A549 treated with GW870086 at 1 μM for 4 hours (cell line): ENCODE measurements at places on chromosomes 2 and 18. TPM values are rescaled to one million over a fixed set of nuclear protein-coding genes. Genes with fewer than 3 reads are reported as not detected.

MGAT4A gene
- 1.3 to 2.8 TPM (median 2.5 TPM) in 5 replicates for total RNA-seq

ACOXL gene
- total RNA-seq, result not detected in 5 replicates

DSC3 gene
- total RNA-seq, result 1.2 to 1.7 TPM (median 1.5 TPM) in 5 replicates

FOXD4L1 gene
- 0.24 to 0.56 TPM (median 0.30 TPM) in 5 replicates for total RNA-seq

DAW1 gene
- 1.8 to 2.8 TPM (median 2.4 TPM) in 5 replicates for total RNA-seq

ARHGAP15 gene
- 0.25 TPM in 1 of 5 replicates, not detected in the others for total RNA-seq

HADHA gene
- 117 to 133 TPM (median 121 TPM) in 5 replicates for total RNA-seq

DES gene
- 0.27 to 0.84 TPM (median 0.43 TPM) in 5 replicates for total RNA-seq

TUBB8B gene
- total RNA-seq, result not detected in 5 replicates

CFAP221 gene
- total RNA-seq, result 0.09 to 0.38 TPM (median 0.26 TPM) in 4 of 5 replicates, not detected in the other

SERPINB12 gene
- not detected in 5 replicates for total RNA-seq

COX5B gene
- 299 to 335 TPM (median 321 TPM) in 5 replicates for total RNA-seq

KIF1A gene
- 0.48 to 1.3 TPM (median 0.83 TPM) in 5 replicates for total RNA-seq
